ENCODE measurements at places on chromosomes 1 and 21.

DNA sequence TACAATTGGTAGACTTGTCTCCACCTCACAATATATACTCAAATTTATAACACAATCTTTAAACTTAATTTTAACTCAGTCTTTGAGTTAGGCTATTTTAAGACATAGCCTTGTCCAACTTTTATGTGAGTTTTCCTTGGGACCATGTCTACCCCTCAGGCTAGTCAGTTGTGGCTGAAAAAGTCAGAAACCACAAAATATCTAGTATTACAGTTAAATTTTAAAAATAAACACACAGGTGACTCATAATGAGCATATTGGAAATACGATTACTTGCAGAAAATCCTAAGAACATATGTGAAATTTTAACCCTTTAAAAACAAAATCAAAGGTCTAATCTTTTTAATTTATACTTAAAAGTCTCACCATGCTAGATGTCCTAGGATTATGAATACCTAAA, 4.8 kb upstream of the ASB17 start:
- no peaks in the 10 kb centered on the region for H3K4me1 ChIP-seq
- no peak for DNase-seq
- H3K27me3 ChIP-seq = no peaks in the 10 kb centered on the region
- H3K4me3 ChIP-seq = no peak overlapping the region
- no peaks in the 10 kb centered on the region for H3K36me3 ChIP-seq

DNA sequence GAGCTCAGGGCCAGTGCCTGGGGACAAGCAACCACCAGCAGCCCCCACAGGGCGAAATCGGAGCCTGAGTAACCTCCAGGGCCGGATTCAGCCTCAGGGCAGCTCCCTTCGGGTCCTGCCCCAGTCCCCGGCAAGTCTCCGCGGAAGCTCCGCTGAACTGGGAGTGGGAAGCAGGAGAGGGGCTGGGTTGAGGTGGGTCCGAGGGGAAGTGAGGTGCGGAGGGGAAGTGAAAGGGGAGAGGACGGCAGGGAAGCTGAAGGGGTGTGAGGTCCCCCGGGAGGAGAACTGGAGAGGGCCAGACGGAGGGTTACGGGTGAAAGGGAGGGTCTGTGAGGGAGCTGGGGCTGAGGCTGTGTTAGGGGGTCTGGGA, 560 bp downstream of the PADI2 start:
- H3K36me3 ChIP-seq = no peaks in the 10 kb centered on the region
- H3K4me3 ChIP-seq = no peak overlapping the region

DNA sequence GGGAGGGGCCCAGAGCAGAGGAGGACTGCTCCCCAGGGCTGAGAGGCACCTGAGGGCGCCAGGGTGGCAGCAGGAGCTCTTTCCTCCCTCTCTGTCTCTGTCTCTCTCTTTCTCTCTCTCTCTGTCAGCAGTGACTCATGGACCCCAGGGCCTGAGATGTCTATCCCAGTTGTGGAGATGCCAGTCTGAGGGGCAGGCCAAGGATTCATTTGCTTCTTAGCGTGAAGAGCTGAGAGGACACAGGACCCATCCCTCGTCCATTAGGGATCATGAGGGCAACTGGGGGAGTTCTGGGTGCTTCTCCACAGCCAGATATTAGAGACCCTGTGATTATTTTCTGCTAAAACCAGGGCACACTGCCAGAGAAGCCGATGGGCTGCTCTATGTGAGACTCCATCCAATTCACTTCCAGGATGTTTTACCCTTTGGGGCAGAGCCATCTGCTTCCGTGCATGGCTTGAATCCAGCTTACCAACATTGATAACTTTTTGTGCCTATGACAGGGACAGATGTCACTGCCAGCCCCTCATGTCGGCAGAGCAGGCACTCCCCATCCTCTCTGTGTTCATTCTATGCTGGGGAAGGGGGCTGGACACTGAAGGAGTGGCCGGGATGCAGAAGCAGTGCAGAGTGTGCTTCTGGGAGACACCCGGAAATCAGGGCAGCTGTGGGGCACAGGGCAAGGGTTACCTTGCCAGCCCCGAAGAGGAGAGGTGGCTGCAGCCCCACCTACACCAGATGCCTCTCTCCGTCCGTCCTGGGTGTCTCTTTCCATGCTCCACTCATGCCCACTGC, 4.1 kb upstream of the PCBP3 start:
- H3K4me3 ChIP-seq = no peak overlapping the region
- no peaks in the 10 kb centered on the region for H3K4me1 ChIP-seq
- H3K27me3 ChIP-seq = no peaks in the 10 kb centered on the region
- no peak overlapping the region for H3K27ac ChIP-seq
- no peak for DNase-seq
- no peaks in the 10 kb centered on the region for H3K36me3 ChIP-seq

DNA sequence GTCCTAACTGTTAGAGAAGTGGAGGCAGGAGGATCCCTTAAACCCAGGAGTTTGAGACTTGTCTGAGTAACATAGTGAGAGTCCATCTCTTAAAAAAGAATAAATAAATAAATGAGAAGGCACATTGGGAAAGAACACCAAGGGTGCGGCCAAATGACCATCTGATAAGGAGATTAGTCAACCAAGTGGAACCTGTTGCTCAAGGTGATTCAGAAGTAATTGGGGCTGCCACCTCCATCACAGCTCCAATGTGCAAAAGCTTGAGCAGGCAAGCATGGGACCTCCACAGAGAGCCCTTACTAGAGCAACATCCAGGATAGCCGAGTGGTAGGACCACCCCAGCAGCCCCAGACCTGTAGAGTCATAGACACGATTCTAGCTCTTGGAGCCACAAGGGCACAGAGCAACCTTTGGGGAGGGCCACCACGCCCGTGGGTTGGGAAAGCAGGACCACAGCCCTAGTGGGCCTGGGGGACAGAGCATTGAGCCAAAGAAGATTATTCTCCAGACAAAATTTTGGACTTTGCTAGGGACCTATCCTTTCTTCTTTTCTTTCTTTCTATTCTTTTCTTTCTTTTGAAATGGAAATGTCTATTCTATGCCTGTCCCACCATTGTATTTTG, 40.9 kb downstream of the KCNK1 start:
- no peak for DNase-seq
- no peak overlapping the region for H3K4me3 ChIP-seq
- no peaks in the 10 kb centered on the region for H3K4me1 ChIP-seq
- H3K27me3 ChIP-seq = no peaks in the 10 kb centered on the region
- no peaks in the 10 kb centered on the region for H3K36me3 ChIP-seq
- H3K27ac ChIP-seq = no peak overlapping the region

- no peaks in the 10 kb centered on the region for H3K36me3 ChIP-seq
- H3K27me3 ChIP-seq = no peaks in the 10 kb centered on the region
- H3K27ac ChIP-seq = no peak overlapping the region
- H3K4me1 ChIP-seq = no peaks in the 10 kb centered on the region
- no peak overlapping the region for H3K4me3 ChIP-seq
Observed at GRCh38 chr1:207328004-207328403, 6.5 kb downstream of the CD55 start.

GRCh38 chr1:76160225-76160624, 85.7 kb downstream of the ST6GALNAC3 start:
- H3K27me3 ChIP-seq = no peaks in the 10 kb centered on the region
- H3K4me3 ChIP-seq = no peak overlapping the region
- H3K4me1 ChIP-seq = no peaks in the 10 kb centered on the region

DNA sequence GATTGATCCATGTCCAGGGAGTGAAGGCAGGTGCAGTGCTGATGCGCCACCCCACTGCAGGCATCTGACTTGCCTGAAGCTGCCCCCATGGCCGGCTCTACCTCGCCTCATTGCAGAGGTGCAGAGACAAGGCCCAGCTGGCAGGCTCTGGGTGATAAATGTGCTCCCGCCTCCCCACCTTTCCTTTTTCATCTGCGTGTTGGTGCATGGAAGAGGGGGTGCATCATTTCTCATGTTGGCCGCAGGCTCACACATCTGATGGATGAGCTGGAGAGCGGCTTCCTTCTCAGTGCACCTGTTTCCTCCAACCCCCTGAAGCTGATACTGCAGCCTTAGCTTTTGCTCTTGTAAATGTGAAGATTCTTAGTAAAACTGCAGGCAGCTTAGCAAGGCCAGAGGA, 306.0 kb upstream of the KAZN start:
- no peak for DNase-seq
- H3K4me3 ChIP-seq = no peak overlapping the region
- no peaks in the 10 kb centered on the region for H3K27me3 ChIP-seq
- H3K4me1 ChIP-seq = no peaks in the 10 kb centered on the region
- no peaks in the 10 kb centered on the region for H3K36me3 ChIP-seq
- H3K27ac ChIP-seq = no peak overlapping the region

- no peak overlapping the region for H3K4me3 ChIP-seq
- H3K4me1 ChIP-seq = no peaks in the 10 kb centered on the region
- no peak for DNase-seq
- H3K27me3 ChIP-seq = no peaks in the 10 kb centered on the region
- no peak overlapping the region for H3K27ac ChIP-seq
Observed at GRCh38 chr1:64121766-64122385, 81.5 kb upstream of the UBE2U start.

GRCh38 chr21:41926807-41927171, 27.0 kb downstream of the C2CD2 start:
- H3K27ac ChIP-seq = peak overlapping the region; percentile 79
- no peak for DNase-seq
- no peaks in the 10 kb centered on the region for H3K27me3 ChIP-seq

GRCh38 chr1:226946285-226946684, 6.2 kb downstream of the COQ8A start:
- peaks cover 3% of the 10 kb centered on the region for H3K4me1 ChIP-seq
- no peaks in the 10 kb centered on the region for H3K27me3 ChIP-seq
- DNase-seq = no peak
- no peak overlapping the region for H3K4me3 ChIP-seq
- H3K36me3 ChIP-seq = no peaks in the 10 kb centered on the region
- no peak overlapping the region for H3K27ac ChIP-seq

- H3K27me3 ChIP-seq = no peaks in the 10 kb centered on the region
- H3K27ac ChIP-seq = peak overlapping the region; percentile 63
- peaks cover 14% of the 10 kb centered on the region for H3K4me1 ChIP-seq
- no peaks in the 10 kb centered on the region for H3K36me3 ChIP-seq
- peak; percentile 60 for DNase-seq
- no peak overlapping the region for H3K4me3 ChIP-seq
Observed at GRCh38 chr1:12604114-12604874, 13.7 kb downstream of the DHRS3 start.

DNA sequence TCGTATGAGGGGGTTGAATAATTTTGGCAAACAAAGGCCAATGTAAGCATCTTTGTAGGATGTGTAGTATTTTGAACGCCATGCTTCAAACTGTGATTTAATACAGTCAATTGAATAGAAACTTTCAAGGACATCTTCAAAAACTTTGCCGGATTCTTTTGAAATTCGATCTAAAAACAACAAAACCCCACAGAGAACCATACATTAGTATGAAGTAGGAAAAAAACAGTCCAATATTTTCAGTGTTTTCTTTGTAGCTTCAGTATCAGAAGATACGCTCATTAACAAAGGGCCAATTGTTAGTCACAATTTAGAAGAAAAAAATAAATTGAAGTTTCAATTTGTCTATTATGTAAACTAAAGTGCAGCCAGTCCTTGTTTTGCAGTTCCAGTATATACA, 20.7 kb upstream of the SYNJ1 start:
- no peak overlapping the region for H3K4me3 ChIP-seq
- H3K36me3 ChIP-seq = no peaks in the 10 kb centered on the region
- H3K27ac ChIP-seq = no peak overlapping the region
- no peaks in the 10 kb centered on the region for H3K4me1 ChIP-seq
- DNase-seq = no peak

- no peaks in the 10 kb centered on the region for H3K4me1 ChIP-seq
- no peak for DNase-seq
- H3K27me3 ChIP-seq = no peaks in the 10 kb centered on the region
- H3K36me3 ChIP-seq = no peaks in the 10 kb centered on the region
- no peak overlapping the region for H3K27ac ChIP-seq
Observed at GRCh38 chr1:161407451-161407985, 39.8 kb upstream of the CFAP126 start.

- no peak for DNase-seq
- H3K4me3 ChIP-seq = peak overlapping the region; percentile 90
- peak overlapping the region; percentile 81 for H3K27ac ChIP-seq
- H3K36me3 ChIP-seq = no peaks in the 10 kb centered on the region
- no peaks in the 10 kb centered on the region for H3K27me3 ChIP-seq
- H3K4me1 ChIP-seq = peaks cover 43% of the 10 kb centered on the region
Observed at GRCh38 chr21:44872323-44872648, 1.2 kb downstream of the PTTG1IP start.

DNA sequence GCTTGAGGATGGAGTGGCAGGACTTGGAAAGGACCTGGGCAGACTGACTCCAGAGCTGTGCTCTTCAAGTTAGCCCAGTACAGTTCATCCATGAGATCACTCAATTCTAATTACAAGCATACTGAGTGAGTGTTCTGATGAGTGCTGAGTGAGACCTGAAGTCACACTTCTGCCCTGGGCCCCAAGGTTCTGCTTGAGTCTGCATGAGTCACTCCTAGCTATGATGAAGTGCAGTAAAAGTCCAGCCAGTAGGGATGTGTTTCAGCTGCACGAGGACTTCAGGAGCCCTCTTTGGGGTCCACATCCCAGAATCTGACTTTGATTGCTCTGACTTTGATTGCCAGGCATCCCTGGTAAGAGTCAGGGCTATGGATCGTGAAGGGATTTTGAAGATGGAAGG, 35.8 kb downstream of the PLEKHA6 start:
- no peak overlapping the region for H3K27ac ChIP-seq
- no peak overlapping the region for H3K4me3 ChIP-seq
- DNase-seq = no peak

- DNase-seq = no peak
- no peak overlapping the region for H3K27ac ChIP-seq
- H3K36me3 ChIP-seq = no peaks in the 10 kb centered on the region
- no peaks in the 10 kb centered on the region for H3K4me1 ChIP-seq
Observed at GRCh38 chr1:57329001-57329527, 94.8 kb downstream of the DAB1 start.

- H3K4me3 ChIP-seq = no peak overlapping the region
- no peaks in the 10 kb centered on the region for H3K27me3 ChIP-seq
- no peaks in the 10 kb centered on the region for H3K36me3 ChIP-seq
- H3K4me1 ChIP-seq = no peaks in the 10 kb centered on the region
Observed at GRCh38 chr1:159088546-159089183, 12.1 kb upstream of the AIM2 start.

- H3K4me1 ChIP-seq = no peaks in the 10 kb centered on the region
- H3K36me3 ChIP-seq = no peaks in the 10 kb centered on the region
Observed at GRCh38 chr21:39359382-39359781, 10.5 kb upstream of the HMGN1 start.
